ENCODE measurements at places on chromosomes 5 and 9. TPM values are rescaled to one million over a fixed set of nuclear protein-coding genes. Genes with fewer than 3 reads are reported as not detected.

PCDHB16 gene
- polyA plus RNA-seq: 7.4 TPM

PCDHGA4 gene
- 2.4 TPM for polyA plus RNA-seq

HEMGN gene
- polyA plus RNA-seq: 2.4 TPM

INSYN2B gene
- 2.1 TPM for polyA plus RNA-seq

CCDC183 gene
- polyA plus RNA-seq: 7.6 TPM

CCDC127 gene
- polyA plus RNA-seq: 14.3 TPM

SPEF2 gene
- polyA plus RNA-seq: 76.1 TPM

FGFR4 gene
- polyA plus RNA-seq: 87.4 TPM

Measured in renal pelvis (tissue), 12 donors.